ENCODE measurements at places on chromosomes 6 and 20. TPM values are rescaled to one million over a fixed set of nuclear protein-coding genes. Genes with fewer than 3 reads are reported as not detected.

GSTA1 gene
- total RNA-seq, result 387 TPM

PROCR gene
- 51.2 TPM for total RNA-seq

TBXT gene
- not detected for total RNA-seq

SLC17A4 gene
- total RNA-seq, result 61.1 TPM

GRM4 gene
- total RNA-seq, result not detected

TUBB1 gene
- not detected for total RNA-seq

MED20 gene
- total RNA-seq, result 24.3 TPM

- no peak overlapping the region for H3K27ac ChIP-seq
- H3K4me1 ChIP-seq, result peaks cover 7% of the 10 kb centered on the region
- H3K4me3 ChIP-seq, result no peak overlapping the region
- no peak for DNase-seq
- no peaks in the 10 kb centered on the region for H3K36me3 ChIP-seq
Observed at GRCh38 chr6:11806561-11807317, 28.1 kb upstream of the ADTRP start.

GRCh38 chr6:134117409-134117808 is 65.0 kb upstream of the SLC2A12 start:
- H3K4me1 ChIP-seq, result no peaks in the 10 kb centered on the region
- H3K36me3 ChIP-seq, result no peaks in the 10 kb centered on the region
- H3K27ac ChIP-seq, result no peak overlapping the region
- no peak overlapping the region for H3K4me3 ChIP-seq
- no peaks in the 10 kb centered on the region for H3K27me3 ChIP-seq

- H3K4me1 ChIP-seq, result no peaks in the 10 kb centered on the region
- no peaks in the 10 kb centered on the region for H3K36me3 ChIP-seq
- H3K4me3 ChIP-seq, result no peak overlapping the region
Observed at GRCh38 chr6:129696843-129697242, 13.1 kb downstream of the ARHGAP18 start.

DNA sequence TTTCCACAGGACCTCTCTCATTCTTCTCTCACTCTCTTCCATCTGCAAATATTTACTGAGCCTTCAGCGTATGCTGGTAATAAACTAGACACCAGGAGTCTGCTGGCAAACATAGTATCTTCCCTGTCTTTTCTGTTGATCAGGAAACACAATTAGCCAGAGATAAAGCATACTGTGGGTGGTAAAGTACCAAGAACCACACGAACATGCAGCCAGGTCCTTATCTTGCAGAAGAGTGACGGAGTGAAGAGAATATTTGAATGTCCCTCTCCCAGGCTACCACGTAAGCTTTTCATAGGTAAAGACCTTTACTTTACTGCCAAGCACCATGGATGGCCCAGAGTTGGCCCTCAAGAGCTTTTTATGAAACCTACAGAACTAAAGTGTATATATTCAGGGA is 13.3 kb downstream of the FHL5 start:
- no peaks in the 10 kb centered on the region for H3K4me1 ChIP-seq
- H3K4me3 ChIP-seq, result no peak overlapping the region
- H3K27me3 ChIP-seq, result no peaks in the 10 kb centered on the region
- no peak overlapping the region for H3K27ac ChIP-seq

DNA sequence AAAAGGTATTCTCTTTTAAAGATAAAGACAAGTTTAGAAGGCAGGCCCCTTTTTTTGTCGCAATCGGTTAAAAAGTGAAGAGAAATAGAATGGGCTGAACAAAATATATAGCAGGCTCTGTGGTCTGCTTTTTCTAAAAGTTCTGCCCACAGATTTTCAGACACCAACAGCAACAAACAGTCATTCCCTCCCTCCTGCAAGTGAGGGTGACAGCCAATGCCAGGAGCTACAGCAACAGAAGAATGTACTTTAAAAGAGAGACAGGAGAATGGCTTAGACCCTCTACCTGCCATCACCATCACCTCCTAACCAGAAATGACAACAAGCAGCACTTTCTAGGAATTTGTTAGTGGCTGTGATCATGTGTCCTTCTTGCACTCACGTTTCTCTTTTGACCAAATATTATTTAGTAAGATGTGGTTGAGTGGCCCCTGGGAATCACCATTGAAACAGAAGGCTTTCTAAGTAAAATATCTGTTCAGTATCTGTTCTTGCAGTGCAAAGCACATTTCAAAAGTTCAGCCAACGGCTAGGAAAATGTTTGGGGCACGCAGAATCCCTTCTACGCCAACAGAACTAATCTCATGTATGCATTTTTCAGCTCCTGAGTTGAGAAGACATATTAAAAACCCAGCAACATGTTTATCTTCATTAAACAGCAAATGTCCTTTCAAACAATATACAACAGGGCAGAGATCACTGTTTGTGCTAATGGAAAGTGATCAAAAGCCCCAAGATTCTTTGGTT is 248.5 kb downstream of the ATXN1 start:
- DNase-seq, result no peak
- no peaks in the 10 kb centered on the region for H3K36me3 ChIP-seq
- no peak overlapping the region for H3K27ac ChIP-seq
- H3K27me3 ChIP-seq, result no peaks in the 10 kb centered on the region
- H3K4me1 ChIP-seq, result peaks cover 26% of the 10 kb centered on the region

GRCh38 chr6:121105461-121105860 is 228.8 kb downstream of the TBC1D32 start:
- DNase-seq, result no peak
- H3K27ac ChIP-seq, result no peak overlapping the region

GRCh38 chr20:45366192-45366591 is 3.2 kb downstream of the SYS1 start:
- peaks cover 35% of the 10 kb centered on the region for H3K36me3 ChIP-seq
- H3K4me1 ChIP-seq, result no peaks in the 10 kb centered on the region
- no peak overlapping the region for H3K27ac ChIP-seq
- H3K4me3 ChIP-seq, result no peak overlapping the region
- DNase-seq, result no peak

GRCh38 chr6:94036024-94036423 is 616.7 kb upstream of the EPHA7 start:
- no peaks in the 10 kb centered on the region for H3K4me1 ChIP-seq
- H3K27me3 ChIP-seq, result no peaks in the 10 kb centered on the region
- DNase-seq, result no peak
- no peak overlapping the region for H3K27ac ChIP-seq
- H3K4me3 ChIP-seq, result no peak overlapping the region

- H3K4me1 ChIP-seq, result no peaks in the 10 kb centered on the region
- no peaks in the 10 kb centered on the region for H3K27me3 ChIP-seq
- H3K27ac ChIP-seq, result no peak overlapping the region
Observed at GRCh38 chr6:120354452-120355098, 979.7 kb downstream of the TBC1D32 start.

GRCh38 chr6:74574794-74575193 is 631.1 kb downstream of the COL12A1 start:
- DNase-seq, result no peak
- no peaks in the 10 kb centered on the region for H3K27me3 ChIP-seq
- H3K4me1 ChIP-seq, result no peaks in the 10 kb centered on the region
- H3K36me3 ChIP-seq, result no peaks in the 10 kb centered on the region

- DNase-seq, result no peak
- no peaks in the 10 kb centered on the region for H3K36me3 ChIP-seq
- no peaks in the 10 kb centered on the region for H3K27me3 ChIP-seq
- no peak overlapping the region for H3K4me3 ChIP-seq
- no peaks in the 10 kb centered on the region for H3K4me1 ChIP-seq
Observed at GRCh38 chr6:163941624-163941976, 527.1 kb downstream of the QKI start.

DNA sequence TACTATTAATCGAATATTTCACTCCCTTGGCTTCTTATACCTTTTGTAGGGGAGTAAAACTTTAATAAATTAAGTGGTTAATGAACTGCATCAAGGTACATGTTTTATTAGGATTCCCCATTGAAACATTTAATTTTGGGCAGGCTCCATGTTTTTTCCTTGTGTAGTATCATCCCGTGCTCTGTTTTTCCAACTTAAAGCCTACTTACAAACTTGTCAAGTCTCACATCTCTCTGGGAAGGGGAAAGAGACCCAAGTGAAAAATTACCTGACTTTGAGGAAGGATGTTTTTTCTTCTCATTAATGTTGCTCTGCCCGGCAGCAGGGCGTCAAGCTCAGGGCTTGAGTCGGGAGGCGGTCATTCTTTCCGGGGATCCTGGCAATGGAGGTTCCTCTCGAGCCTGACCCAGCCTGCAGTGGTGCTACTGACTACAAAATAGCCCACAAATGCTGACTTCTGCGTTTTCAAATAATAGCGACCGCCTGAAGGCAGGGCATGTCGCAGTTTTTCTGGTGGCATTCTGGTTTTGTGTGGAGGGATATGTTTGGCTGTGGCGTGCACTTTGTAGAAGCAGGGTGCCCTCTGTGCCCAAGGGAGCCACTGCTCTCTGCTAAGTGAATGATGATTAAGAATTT is 2.4 kb downstream of the DSP start:
- no peak overlapping the region for H3K4me3 ChIP-seq
- DNase-seq, result no peak
- H3K36me3 ChIP-seq, result no peaks in the 10 kb centered on the region
- H3K27me3 ChIP-seq, result peaks cover 9% of the 10 kb centered on the region

DNA sequence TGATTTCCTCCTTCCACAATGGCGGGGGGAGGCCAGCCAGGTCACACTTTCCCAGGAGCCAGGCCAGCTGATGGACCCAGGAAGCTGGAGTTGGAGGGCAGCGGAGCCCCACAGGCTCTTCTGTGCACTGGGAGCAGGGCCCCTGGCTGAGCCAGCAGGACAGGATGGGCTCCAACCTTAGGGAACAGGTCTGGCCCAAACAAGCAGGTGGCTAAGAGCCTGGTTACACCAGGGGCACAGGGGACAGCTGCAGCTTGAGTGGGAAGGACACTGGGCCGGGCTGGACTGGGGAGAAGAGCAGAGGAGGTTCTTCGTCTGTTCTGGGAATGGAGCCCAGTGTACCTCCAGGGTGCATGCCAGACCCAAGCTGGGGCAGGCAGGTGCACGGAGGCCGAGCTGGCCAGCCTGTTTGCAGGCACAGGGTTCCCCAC is 102.3 kb downstream of the DLL1 start:
- no peak overlapping the region for H3K4me3 ChIP-seq
- peak; percentile 29 for DNase-seq
- H3K4me1 ChIP-seq, result no peaks in the 10 kb centered on the region
- H3K27ac ChIP-seq, result no peak overlapping the region
- no peaks in the 10 kb centered on the region for H3K27me3 ChIP-seq

DNA sequence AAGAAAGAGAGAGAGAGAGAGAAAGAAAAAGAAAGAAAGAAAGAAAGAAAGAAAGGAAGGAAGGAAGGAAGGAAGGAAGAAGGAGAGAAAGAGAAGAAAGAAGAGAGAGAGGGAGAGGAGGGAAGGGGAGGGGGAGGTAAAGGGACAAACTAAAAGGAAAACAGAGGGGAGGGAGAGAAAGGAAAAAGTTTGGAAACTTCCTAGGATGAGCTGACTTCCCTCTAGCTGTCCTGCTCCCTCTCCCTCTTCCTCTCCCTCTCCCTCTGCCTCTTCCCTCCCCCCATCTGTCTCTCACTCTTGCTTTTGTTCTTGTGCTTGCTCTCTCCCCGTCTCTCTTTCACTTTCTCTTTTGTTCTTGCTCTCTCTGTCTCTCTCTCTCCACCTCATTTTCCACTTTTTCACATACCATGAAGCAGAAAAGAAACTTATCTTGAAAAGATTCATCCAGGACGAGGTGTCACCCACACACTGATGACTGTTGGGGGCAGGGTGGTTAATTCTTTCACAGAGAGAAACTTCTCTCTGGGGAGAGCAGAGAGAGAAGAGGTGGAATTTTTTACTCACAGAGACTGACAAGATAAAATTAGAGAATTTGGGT is 56.4 kb upstream of the DUSP22 start:
- H3K36me3 ChIP-seq, result no peaks in the 10 kb centered on the region
- peak overlapping the region; percentile 36 for H3K4me3 ChIP-seq
- DNase-seq, result no peak
- H3K4me1 ChIP-seq, result no peaks in the 10 kb centered on the region
- H3K27me3 ChIP-seq, result no peaks in the 10 kb centered on the region

- no peak for DNase-seq
- no peak overlapping the region for H3K27ac ChIP-seq
- H3K27me3 ChIP-seq, result peaks cover 48% of the 10 kb centered on the region
Observed at GRCh38 chr6:170294298-170294730, 3.4 kb upstream of the DLL1 start.

DNA sequence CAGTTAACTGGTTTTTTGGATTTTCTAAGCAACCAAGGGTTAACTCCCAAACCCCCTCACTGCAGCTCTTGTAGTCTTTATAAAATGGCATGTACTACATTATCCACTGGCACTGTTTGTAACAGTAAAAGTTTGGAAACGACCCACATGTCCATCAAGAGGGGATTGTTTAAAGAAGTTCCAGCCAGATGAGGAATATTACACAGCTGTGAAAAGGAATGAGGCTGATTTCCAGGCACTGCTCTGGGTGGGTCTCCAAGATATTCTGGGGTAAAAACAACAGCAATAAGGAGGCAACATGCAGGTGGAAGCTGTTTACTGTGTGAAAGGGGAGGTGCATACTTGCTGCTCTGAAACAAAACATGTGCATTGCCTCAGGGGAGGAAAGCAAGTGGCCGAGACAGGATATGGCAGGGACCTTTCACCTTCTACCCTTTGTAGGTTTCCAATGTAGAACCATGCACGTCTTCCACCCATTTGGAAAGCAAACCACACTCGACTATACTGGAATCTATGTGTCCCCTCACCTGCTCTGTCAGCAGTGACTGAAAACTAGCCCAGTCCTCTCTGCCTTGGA is 51.9 kb downstream of the GRM4 start:
- DNase-seq, result no peak
- no peaks in the 10 kb centered on the region for H3K27me3 ChIP-seq
- H3K4me1 ChIP-seq, result no peaks in the 10 kb centered on the region
- no peak overlapping the region for H3K4me3 ChIP-seq
- H3K27ac ChIP-seq, result no peak overlapping the region

- H3K4me1 ChIP-seq, result no peaks in the 10 kb centered on the region
- H3K27me3 ChIP-seq, result no peaks in the 10 kb centered on the region
- H3K36me3 ChIP-seq, result no peaks in the 10 kb centered on the region
- no peak overlapping the region for H3K4me3 ChIP-seq
- no peak for DNase-seq
Observed at GRCh38 chr20:54108326-54108642, 37.9 kb upstream of the BCAS1 start.

GRCh38 chr6:111411978-111412566 is 70.9 kb downstream of the REV3L start:
- no peak for DNase-seq
- no peaks in the 10 kb centered on the region for H3K36me3 ChIP-seq
- no peak overlapping the region for H3K27ac ChIP-seq
- no peak overlapping the region for H3K4me3 ChIP-seq
- no peaks in the 10 kb centered on the region for H3K4me1 ChIP-seq

DNA sequence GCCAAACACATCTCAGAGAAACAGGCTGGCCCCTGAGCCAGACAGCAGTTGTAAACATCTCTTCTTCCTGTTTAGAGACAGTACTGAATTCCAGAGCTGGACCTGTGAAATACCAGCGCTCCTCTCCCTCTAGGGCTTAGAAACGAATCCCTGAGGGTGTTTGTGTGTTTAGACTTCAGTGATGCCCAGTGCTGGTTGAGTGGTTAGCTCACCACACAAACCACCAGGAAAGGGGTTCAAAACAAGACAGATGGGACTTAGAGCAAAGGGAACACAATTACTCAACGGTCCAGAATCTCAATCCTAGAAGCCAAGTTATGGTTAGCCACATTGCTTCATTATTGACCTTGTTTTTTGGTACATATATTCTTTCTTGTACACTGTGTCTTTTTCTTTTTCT is 108.7 kb upstream of the TMEM170B start:
- H3K4me1 ChIP-seq, result no peaks in the 10 kb centered on the region
- no peak overlapping the region for H3K27ac ChIP-seq
- no peak for DNase-seq
- H3K36me3 ChIP-seq, result no peaks in the 10 kb centered on the region
- no peak overlapping the region for H3K4me3 ChIP-seq

GRCh38 chr6:129130959-129131681 is 248.2 kb downstream of the LAMA2 start:
- H3K27me3 ChIP-seq, result no peaks in the 10 kb centered on the region
- H3K27ac ChIP-seq, result peak overlapping the region; percentile 23
